Fibroblast of skin of left quadriceps (primary cell): ENCODE measurements at places on chromosomes 1 and 21.

GRCh38 chr1:25617625-25618432 is 1.2 kb downstream of the MAN1C1 start:
- no peak for DNase-seq

DNA sequence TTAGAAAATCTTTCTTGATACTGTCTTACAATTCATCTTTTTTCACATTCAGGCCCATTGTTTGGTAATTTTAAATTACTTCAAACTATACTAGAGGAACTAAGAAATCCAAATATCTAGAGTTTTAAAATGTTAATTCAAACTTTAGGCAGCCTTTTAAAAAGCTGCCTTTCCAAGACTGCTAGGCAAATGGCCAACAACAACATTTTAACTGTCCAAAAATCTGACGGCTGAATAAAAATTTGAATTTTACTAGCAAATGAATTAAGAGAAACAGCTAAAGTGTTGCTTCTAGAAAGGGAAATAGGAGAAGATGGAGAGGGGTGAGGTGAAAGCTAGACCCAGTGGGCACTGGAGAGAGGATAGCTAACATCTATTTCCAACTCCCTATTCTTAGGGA is 17.2 kb downstream of the DPYD start:
- DNase-seq = no peak

DNA sequence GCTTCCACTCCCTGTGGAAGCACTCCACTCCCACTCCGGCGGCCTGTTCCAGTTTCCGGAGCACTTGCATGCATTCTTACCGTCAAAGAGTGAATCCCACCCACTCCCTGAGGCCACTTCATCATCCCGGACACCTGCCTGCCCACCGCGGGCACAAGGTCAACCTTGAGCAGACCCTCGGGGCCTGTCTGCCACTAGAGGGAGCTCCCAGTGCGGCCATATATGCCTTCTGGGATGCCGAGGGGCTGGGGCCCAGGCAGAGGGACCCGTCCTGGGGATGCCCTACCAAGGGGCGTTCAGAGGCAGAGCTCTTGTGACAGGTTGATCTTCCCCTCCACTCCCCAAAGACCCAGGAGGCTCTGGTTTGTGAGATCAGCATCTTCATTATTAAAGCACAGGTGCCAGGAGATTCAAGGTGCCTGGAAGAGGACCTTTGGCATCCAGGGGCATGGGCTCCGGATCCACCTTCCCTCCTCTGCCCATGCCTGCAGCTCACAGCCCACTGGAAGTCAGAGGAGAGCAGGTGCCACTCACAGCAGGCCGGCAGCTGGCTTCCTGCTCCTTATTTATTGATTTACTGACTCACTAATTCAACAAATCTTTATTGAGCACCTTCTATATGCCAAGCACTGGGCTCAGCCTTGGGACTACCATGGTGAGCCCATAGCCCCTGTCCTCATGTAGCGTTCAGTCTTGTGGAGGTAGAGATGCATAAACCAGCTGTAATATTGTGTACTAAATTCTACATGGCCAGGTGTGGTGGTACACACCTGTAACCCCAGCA is 47.3 kb downstream of the UBIAD1 start:
- no peak for DNase-seq

DNA sequence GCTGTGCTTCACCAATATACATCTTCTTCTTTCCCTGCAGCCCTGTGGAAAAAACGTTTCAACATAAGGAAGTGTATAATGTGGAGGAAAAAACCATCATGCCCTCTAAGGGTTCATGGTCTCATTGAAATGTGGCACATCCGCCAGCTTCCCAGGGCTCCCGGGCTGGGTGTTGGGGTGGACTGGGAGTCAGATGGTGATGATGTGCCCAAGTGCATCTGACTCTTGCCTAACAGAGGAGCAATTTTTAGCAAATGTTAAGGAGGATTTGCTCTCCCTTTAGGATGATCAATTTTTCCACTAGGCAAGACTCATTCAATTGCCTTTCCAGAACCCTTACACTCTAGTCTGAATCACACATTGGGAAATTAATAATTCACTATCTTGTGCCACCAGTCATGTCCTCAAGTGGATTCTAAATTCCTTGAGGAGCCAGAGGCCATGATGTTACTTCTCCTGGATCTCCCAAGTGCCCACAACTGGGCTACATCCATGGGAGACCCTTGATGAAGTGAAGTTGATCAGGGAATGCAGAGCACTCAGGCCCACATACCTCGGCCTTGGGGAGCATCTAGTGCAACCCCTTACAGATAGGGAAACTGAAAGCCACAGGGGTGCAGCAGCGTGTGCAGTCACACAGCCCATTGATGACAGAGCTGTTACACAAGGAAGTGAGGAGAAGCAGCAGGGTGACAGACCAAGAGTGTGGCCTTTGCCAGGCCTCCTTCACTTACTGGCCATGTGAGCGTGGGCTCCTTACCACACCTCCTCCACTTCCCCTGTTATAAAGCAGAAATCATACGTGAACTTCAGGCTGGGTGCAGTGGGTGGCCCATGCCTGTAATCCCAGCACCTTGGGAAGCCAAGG is 100.0 kb upstream of the SLC44A3 start:
- no peak for DNase-seq

- no peak for DNase-seq
These were observed 1.8 kb downstream of the MFN2 start for GRCh38 chr1:11982010-11982392.
